Activated CD8-positive, alpha-beta memory T cell treated with anti-CD3 and anti-CD28 coated beads for 1 hour (primary cell): ENCODE measurements at places on chromosomes 3 and 15.

DNA sequence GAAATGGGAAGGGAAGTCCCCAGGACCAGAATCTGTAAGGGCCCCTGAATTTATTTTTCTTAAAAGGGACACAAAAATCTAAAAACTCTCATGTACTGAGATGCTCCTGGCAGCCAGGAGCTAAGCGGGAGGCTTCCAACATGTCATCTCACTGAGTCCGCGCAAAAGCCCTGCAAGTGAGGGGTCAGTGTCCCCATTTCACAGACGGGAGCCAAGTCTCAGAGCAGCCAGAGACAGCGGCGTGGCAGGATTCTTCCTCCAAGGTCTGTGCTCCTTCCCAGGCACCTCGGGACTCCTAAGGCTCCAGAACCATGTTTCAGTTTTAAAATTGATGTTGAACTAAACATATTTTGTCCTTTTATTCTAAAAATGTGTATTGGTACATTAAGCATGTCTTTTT lies 114.8 kb downstream of the ADCY5 start:
- DNase-seq: no peak

DNA sequence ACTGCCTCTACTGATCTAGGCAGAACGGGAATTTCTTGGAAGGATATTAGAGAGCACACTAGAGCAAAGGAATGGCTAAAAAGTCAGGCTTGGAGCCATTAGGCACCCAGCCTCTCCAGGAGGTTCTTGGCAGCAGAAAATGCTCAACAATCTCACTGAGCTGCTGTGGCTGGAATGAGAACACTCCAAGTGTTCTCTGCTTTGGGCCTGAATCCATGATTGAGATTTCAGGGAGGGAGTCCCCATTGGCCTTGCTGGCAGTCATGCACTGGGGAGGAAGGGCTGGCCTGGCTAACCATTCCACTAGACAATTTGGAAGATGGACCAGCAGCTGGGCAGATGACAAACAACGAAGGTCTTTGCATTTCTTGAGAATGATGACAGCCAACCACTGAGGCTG lies 362.6 kb downstream of the SHQ1 start:
- no peak for DNase-seq

DNA sequence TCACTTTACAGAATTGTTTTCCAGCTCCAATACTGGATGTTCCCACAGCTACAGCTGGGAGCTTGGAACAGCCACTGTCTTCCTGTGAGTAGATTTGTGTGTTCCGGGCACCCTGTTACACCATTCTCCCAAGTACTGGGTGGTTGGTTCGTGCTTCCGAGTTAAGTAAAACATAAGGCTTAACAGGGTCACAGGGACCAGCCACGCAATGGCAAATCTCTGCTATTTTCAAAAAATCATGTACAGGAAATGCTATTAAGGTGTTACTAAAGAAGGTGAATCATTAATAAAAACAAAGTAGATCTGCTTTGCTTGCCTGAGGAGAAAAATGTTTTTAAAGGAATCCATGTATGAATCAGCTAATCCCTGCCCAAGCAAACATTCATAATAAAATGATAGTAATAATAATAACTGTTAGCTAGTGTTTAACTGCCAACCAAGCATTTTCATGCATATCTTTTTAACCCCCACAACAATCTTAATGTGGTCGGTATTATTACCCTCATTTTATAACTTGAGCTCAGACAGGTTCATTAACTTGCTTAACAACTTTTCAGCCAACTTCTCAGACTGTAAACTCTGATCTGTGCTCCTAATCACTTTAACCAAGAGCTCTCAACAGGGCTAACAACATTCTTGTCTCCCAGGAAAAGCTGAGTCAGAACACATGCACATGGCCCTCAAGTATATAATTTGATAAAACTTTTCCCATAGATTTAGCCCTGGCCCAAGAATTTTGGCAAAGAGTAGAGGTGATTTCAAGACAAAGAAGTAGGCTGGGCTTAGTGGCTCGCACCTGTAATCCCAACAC lies 2.7 kb upstream of the C2CD4A start:
- no peak for DNase-seq

DNA sequence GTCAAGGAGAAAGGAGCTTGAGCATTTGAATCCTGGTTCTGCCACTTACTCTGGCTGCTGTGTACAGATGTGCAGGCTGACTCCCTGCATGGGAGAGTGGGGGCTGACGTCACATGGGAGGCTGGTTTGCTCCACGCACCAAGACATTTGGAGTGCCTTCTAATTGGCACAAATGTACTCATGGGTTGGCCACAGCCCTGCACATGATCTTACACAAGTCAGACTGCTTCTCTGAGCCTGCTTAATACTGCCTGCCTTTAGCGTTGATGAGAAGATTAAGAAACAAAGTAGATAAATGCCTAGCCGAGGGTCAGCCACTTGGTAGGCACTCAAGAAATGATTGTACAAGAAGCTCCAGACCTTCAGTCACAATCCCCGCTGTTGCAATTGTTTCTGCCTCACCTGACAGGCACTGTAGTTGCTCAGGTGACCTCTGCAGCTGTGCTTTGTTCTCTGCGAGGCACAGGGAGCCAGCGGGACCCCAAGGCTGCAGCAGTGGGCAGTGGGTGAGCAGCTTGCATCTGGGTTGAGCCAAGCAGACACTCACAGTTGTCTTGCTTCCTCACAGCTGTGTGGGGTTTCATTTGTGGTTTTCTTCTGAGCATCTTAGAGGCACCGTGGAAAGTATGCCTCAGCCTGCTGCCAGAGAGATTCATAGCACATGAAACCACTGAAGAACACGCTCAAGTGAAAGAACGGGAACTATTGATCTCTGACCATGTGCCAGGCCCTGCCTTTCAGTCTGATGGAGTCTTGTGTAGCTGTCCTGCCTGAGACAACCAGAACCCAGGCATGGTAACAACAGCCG lies 33.1 kb downstream of the GRK7 start:
- DNase-seq: peak; percentile 52

DNA sequence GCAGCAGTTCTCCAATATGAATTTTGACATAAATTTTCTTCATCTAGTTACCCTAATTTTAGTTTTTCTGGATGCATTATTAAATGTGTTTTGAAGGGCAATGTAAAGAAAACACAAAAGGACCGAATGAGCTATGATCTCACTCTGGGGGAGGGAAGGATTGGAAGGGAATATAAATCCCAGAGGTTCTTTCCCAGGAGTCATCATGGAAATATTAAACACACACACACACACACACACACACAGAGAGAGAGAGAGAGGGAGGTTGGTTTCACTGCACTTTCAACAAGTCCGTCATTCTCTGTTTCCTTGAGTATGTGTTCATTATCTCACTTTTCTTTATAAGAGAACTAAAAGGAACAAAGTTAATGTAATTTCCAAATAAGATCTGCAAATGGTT lies 70.7 kb upstream of the DCBLD2 start:
- DNase-seq: no peak

- no peak for DNase-seq
Observed at GRCh38 chr3:169790687-169791429, 17.7 kb downstream of the MYNN start.

GRCh38 chr3:193400304-193400703 lies 21.8 kb upstream of the ATP13A5 start:
- DNase-seq: no peak

GRCh38 chr15:57731530-57732103 lies 25.1 kb downstream of the POLR2M start:
- no peak for DNase-seq
